T-helper 17 cell (primary cell): ENCODE measurements at places on chromosomes 1 and 21.

DNA sequence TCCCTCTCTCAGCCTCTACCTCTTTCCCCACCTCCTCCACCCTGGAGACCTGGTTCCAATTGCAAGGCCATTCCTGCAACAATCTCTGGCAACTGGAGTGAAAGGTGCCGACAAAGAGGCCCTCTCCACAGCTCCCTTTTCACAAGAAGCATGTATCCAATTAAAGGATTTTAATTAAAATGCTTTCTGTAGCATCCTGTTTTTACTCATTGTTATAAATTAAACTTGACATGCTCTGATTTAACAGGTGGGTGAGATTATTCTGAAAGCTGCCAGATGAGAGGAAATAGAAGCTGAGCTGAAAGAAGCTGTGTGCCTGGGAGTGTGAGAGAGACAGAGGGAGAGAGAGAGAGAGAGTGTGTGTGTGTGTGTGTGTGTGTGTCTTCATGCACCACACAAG, 160.5 kb downstream of the TBX15 start:
- H3K27me3 ChIP-seq: no peaks in the 10 kb centered on the region
- H3K4me3 ChIP-seq: no peak overlapping the region
- no peaks in the 10 kb centered on the region for H3K36me3 ChIP-seq
- H3K4me1 ChIP-seq: no peaks in the 10 kb centered on the region
- H3K27ac ChIP-seq: no peak overlapping the region

DNA sequence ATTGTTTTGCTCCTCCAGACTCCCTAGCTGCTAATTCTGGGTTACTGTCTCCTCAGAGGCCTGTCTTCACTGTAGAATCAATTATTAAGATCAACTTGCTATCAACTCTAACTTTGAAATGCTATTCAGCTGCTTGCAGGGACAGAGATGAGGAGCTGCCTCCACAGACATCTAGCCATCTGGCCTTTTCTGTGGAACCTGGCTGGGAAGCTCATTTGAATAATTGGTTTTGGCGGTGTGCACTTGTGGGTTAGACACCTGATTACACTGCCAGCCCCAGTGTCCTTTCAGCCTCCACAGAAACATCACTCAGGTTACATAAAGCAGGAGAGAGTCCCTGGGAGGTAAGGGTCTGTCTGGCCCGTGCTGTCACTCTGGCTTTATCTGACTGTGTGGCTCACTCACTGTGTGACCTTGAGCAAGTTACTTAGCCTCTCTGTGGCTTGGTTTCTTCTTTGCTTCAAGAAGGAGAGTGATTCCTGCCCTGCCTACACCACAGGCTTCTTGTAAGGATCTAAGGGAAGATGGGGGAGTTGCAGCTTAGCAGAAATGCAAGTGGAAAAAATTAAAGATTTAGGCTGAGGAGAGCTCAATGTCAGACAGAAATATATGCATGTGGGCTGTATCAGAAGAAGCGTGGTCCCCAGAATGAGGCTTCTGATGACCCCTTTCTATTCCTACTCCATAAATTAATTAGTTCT, 131.6 kb downstream of the BEND5 start:
- peaks cover 33% of the 10 kb centered on the region for H3K27me3 ChIP-seq
- DNase-seq: no peak
- H3K27ac ChIP-seq: no peak overlapping the region
- peaks cover 2% of the 10 kb centered on the region for H3K4me1 ChIP-seq

DNA sequence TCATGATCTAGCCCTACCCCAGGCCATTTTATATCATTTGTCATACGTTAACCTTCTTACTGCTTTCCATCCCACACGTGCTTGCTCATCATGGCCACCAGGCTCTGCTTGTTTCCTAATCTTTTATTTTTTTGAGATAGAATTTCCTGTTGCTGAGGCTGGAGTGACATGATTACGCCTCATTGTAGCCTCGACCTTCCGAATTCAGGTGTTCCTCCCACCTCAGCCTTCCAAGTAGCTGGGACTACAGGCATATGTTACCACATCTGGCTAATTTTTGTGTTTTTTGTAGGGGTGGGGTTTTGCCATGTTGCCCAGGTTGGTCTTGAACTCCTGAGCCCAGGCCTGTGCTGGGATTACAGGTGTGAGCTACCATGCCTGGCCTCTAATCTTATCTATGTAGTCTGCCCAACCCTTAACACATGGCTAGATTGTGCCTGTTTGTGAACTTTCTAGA, 3.3 kb downstream of the UAP1 start:
- DNase-seq: no peak
- peaks cover 38% of the 10 kb centered on the region for H3K4me1 ChIP-seq
- H3K4me3 ChIP-seq: no peak overlapping the region

GRCh38 chr1:27614625-27615344, 10.8 kb upstream of the AHDC1 start:
- no peaks in the 10 kb centered on the region for H3K36me3 ChIP-seq
- no peaks in the 10 kb centered on the region for H3K27me3 ChIP-seq
- DNase-seq: no peak

GRCh38 chr1:67307251-67308060, at the start of gene IL12RB2:
TSS of gene IL12RB2 (plus strand) at chr1:67307873. CDS start at chr1:67320369, 12,496 bp downstream.
- peak; percentile 12 for DNase-seq
- peaks cover 8% of the 10 kb centered on the region for H3K27me3 ChIP-seq
- H3K4me1 ChIP-seq: peaks cover 7% of the 10 kb centered on the region
- H3K4me3 ChIP-seq: peak within 1 kb of the TSS; percentile 85
- H3K27ac ChIP-seq: peak within 1 kb of the TSS; percentile 16
